ENCODE measurements at places on chromosomes 16 and 17.

DNA sequence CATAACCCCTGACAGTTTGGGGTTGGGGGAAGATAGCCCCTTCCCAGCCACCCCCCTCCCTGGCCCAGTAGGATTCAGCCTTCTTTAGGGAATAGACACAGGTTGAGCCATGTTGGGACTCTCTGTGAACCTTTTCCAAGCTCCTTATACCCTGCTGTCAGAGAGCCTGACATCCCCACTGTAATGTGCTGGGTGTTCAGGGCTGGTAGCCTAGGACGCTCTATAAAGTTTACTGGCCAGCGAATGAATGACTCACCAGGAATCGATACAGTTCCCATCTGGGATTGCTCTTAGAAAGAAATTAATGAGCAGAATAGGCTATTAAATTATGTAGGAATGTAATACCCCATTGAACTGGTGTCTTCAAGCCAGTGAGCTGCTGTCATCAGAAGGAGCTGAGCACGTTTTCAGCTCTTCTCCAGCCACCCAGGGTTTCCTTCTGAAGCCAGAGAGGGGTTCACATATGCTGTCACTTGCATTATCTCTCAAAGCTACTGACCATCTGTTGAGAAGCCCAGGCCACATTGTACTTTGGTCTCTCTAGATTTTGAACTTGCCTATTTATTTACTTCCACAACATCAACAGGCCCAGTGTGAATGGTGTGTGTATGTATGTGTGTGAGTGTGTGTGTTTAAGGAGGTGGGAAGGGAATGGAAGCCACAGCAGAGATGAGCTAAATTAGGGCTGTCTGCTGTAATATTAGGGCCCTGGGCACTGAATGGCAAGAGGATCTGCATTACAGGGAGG is 64.9 kb downstream of the SPACA3 start:
- DNase-seq, result no peak

- no peak for DNase-seq
Measured at GRCh38 chr17:57266902-57267311, 10.6 kb downstream of the MSI2 start.

GRCh38 chr17:72774236-72774635 is 318.3 kb downstream of the SLC39A11 start:
- no peak for DNase-seq

DNA sequence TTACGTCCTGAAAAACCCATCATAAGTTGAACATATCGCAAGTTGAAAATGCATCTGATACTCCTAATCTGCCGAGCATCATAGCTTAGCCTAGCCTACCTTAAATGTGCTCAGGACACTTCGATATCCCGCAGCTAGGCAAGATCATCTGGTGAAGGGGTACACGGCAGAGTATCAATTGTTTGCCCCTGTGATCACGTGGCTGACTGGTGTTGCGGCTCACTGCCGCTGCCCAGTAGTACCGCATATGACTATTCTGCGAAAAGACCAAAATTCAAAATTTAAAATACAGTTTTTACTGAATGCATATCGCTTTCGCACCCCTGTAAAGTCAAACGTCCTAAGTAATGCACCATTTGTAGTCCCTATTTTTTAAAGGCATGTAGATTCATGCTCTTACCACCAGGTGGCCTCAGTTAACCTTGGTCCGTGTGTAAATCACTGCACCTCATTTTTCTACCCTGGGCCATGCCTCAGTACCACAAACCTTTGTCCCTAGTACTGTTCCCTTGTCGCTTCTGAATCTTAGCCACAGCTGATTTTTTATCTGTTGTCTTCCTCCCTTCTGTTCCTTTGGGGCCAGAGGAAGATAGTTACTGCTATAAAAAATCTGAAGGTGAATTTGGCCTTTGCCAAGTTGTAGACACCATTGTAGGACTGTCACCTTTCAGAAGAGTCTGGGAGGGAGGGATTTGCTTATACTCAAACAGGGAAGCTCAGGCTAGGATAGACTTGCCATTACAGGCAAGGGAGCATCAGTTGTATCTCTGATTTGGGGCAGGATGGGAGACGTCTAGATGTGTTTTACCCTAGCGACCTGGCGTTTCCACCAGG is 34.4 kb downstream of the WWP2 start:
- DNase-seq, result peak; percentile 32

DNA sequence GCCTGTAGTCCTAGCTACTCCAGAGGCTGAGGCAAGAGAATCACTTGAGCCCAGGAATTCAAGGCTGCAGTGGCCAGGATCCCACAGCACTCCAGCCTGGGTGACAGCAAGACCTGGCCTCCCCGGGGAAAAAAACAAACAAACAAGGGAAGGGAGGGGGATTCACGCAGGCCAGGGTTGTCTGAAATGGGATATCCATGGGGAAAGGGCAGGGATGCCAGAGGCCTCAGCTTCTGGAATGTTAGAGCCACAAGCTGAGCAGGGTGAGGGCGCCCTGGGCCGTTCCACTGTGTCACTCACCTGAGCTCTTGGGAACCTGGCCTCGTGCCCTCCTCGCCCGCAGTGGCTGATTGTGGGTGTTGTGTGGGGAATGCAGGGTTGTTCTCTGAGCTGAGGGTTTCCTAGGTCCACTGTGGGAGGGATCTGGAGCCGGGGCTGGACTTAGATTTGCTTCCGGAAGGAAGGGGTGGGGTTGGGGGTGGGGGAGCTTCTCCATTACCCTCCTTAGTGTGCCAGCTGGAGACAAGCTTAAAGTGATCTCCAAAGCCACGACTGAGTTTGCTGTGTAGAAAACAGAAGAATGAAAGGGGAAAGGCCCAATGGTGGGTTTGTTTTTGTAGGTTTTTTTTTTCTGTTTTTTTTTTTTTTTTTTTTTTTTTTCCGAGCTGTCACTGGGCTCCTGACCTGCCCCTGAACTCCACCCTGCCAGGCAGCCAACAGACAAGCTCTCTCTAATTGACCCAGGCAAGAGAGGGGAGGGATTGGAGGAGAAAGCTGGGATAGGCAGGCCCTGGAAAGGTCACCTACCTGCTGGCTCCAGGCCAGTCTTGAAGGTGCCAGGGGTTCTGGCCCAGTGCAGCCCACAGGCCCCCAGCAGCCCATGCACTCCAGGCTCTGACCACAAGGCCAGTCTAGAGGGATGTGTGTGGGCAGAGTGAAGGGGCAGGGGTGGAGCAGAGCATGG is at the start of gene SULT1A1:
Gene SULT1A1, minus strand, starts transcription at position 414 of the 964 bp plus-strand sequence. CDS start 1,189 bp downstream, outside the sequence.
- peak; percentile 59 for DNase-seq

- no peak for DNase-seq
Measured at GRCh38 chr17:21460358-21460757, 84.2 kb downstream of the KCNJ12 start.

- DNase-seq, result no peak
Measured at GRCh38 chr16:9836118-9836736, 346.0 kb downstream of the GRIN2A start.

GRCh38 chr16:68377667-68378393 is 67.0 kb downstream of the PRMT7 start:
- DNase-seq, result no peak

GRCh38 chr16:19872179-19872863 is 12.3 kb downstream of the GPRC5B start:
- DNase-seq, result no peak

- DNase-seq, result no peak
Measured at GRCh38 chr17:49069585-49070273, 62.8 kb upstream of the B4GALNT2 start.

GRCh38 chr16:81746566-81746965 is 32.5 kb upstream of the PLCG2 start:
- DNase-seq, result no peak

DNA sequence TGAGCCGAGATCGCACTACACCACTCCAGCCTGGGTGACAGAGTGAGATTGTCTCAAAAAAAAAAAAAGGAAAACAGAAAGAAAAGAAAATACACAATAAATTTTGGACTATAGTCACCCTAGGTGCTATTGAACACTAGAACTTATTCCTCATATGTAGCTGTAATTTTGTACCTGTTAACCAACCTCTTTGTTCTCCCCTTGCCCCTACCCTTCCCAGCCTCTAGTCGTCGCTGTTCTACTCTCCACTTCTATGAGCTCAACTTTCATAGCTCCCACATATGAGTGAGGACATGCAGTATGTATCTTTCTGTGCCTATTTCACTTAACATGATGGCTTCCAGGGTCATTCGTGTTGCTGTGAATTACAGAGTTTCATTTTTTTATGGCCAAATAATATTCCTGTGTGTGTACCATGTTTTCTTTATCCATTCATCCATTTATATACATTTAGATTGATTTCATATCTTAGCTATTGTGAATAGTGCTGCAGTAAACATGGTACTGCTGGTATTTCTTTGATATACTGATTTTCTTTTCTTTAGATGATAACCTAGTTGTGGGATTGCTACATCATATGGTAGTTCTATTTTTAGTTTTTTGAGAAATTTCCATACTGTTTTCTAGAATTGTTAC is 28.3 kb downstream of the VPS35L start:
- DNase-seq, result no peak

DNA sequence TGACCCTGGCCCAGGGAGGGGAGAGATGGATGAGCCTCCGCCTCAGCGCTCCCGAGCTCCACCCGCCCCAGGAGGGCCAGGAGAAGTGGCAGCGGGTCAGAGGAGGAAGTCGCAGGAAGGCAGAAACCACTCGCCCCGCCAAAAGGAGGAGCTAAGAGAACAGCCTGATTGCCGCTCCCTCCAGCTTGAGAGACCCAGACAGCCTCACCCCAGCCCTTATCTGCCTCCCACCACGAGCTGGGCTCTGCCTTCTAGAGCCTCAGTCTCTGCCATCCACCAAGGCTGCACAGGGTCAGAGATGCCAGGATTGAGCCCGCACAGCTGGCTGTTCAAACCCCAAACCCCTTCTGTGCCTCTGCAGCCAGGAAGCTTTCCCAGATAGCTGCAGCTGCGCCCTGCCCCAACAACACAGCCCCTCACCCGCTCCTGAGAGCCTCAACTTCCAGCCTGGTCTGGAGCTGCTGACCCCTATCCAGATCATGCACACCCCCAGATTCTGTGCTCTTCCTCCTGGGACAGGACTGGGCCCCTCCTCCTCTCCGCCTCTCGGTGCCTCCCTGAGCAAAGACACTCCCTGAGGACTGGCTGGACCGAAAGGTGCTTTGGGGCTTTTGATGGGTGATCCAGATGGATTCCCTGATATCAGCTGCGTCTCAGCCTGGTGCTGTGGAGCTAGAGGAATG is 1.0 kb upstream of the ATP2A3 start:
- DNase-seq, result peak; percentile 70

DNA sequence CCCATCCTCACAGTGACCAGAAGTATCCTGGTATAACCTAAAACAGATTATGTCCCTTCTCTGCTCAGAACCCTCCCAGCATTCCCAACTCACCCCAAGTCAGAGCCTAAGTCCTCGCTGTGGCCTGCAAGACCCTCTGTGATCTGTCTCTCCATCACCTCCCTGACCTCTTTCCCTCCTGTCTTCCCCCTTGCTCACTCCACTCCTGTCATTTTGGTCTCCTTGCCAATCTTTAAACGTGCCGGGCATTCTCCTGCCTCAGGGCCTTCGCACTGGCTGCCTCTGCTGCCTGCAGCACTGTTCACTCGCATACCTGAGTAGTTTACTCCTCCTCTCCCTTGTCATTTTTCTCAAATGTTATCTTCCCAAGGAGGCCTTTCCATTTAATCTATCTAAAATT is 97.7 kb downstream of the GSG1L start:
- DNase-seq, result no peak

GRCh38 chr16:55480228-55480655 is 1.2 kb downstream of the MMP2 start:
- DNase-seq, result no peak

DNA sequence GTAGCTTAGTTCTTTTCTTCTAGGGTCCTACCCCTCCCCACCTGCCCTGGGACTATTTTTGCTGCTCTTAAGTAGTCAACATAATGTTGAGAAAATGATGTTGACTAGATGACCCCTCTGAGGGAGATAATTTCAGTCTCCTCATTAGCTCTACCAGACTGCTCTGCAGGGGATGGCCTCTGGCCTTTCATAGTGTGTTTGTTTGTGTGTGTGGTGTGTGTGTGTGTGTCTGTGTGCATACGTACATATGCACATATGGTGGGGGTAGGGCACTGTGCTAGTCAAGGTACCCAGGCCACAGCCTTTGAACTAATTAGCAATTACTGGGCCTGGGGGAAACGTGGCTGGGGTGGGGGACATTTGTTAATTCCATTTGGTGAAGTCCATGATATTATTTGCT is 254.0 kb downstream of the SHISA9 start:
- no peak for DNase-seq

DNA sequence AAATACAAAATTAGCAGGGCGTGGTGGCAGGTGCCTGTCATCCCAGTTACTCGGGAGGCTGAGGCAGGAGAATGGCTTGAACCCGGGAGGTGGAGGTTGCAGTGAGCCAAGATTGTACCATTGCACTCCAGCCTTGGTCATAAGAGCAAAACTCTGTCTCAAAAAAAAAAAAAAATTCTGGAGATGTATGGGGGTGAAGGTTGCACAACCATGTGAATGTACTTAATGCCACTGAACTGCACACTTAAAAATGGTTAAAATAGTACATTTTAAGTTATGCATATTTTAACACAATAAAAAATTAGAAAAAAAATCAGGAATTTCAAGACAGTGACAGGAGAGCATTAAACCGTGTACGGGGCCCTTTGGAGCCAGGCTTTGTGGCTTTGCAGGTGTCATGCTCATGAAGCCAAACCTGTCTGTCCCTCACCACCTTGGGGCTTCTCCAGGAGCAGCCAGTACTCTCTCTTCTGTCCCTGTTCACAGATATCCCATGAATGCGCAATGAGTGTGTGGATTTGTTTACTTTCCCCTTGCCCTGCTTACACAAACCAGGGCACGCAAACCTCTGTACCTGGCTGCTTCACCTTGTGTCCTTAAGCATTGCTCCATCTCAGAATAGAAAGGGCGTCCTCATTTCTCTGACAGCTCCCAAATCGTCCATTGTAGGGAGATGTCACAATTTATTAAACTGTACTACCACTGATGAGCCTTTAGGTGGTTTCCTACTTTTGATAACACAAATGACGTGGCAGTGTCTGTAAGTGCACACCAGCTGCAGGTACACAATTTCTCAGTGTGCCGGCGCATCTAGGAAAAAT is 58.2 kb upstream of the CBX4 start:
- DNase-seq, result no peak

GRCh38 chr16:30524575-30525568 is 1.5 kb downstream of the ZNF768 start:
- no peak for DNase-seq

GRCh38 chr17:52297230-52298010 is 138.9 kb upstream of the CA10 start:
- no peak for DNase-seq

- DNase-seq, result no peak
Measured at GRCh38 chr17:32609085-32609484, 122.3 kb downstream of the CDK5R1 start.

DNA sequence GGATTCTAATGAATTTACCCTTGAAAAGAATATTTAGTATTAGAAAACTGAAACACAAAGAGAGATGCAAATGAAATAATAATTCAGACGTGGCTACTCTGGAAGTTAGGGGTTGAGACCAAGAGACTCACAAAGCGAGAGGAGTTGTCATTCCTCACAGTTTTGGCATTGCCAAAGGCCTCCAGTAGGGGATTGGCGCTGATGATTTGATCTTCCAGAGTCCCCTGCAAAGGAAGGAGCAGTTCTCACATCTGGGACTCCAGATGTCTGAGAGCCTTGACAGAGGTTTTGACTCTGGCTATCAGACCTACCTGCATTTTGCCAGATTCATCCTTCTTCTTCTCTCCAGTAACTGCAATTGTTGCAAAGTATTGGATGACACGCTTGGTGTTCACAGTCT is 6.6 kb downstream of the MYH8 start:
- no peak for DNase-seq

GRCh38 chr16:3873482-3874173 is 6.9 kb downstream of the CREBBP start:
- no peak for DNase-seq
